ENCODE measurements at places on chromosomes 7 and 10.

GRCh38 chr10:12699258-12699700 lies 302.2 kb downstream of the CCDC3 start:
- no peak for DNase-seq

DNA sequence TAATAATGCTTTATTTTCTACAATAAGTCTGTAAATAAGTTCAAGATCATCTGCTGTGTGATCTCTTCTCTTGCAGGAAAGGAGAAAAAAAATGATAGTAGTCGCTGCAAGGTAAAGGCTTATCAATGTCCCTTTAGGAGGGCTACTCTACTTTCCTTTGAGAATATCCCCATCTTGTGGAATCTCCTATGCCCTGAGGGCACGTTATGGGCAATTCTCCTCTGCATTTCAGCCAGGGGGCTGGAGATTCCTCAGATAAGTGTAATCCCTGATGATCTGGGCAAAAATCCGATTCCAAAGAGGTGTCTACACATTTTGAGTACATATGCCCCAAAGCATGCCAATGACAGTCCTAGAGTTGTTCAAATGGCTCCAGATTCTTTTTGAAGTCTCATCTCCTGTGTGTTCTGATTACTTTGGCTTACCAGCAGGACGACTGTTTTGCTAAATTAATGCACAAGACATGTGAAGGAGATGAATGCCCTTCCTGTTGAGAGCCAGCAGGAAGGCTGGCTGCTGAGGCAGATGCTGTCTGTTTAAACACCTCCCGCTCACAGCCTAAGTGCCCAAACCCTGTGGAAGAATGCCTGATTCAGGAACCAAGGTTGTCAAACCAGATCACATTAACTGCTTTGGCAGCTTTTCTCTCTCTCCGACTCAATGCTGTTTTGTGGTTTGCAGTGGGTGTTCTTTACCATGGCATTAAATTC lies 171.2 kb upstream of the COL1A2 start:
- DNase-seq: peak; percentile 11

GRCh38 chr7:140696024-140696679 lies 356 bp upstream of the NDUFB2 start:
- no peak for DNase-seq

- no peak for DNase-seq
Measured at GRCh38 chr7:44431091-44431608, 59.3 kb downstream of the NUDCD3 start.

DNA sequence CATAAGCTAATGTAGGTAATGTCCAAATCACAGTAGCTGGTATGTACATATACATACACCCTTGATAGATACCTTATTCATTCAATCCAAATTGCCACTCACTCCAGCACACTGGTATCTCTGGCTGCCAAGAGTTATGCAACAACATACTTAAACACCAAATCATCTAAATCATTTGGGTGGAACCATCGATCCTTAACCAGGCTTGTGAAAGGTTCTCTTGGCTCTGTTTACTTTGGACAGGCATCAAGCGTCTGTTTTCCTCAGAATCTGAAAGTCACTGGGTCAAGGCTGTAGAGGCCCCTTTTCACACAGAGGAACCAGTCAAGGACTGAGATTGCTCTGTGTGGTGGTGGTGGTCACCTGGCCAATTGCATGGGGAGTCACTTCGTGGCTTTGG lies 24.6 kb downstream of the JAZF1 start:
- DNase-seq: no peak

DNA sequence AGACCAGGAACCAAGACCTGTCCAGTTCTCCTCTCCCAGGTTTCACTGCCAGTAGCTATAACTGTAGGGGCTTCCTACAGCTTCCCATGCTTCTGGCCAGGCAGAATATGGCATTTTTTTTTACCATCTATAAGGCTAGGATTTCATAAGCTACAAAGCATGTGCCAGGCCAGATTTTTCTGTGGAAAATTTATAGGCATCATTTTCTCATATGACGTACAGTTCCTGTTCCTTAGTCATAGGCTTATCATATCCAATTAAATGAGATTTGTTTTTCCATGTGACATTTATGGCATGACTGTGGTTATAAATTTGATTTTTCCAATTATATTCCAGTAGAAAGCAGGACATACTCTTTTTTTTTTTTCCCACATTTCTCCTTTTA lies 208.6 kb upstream of the NPY start:
- no peak for DNase-seq

DNA sequence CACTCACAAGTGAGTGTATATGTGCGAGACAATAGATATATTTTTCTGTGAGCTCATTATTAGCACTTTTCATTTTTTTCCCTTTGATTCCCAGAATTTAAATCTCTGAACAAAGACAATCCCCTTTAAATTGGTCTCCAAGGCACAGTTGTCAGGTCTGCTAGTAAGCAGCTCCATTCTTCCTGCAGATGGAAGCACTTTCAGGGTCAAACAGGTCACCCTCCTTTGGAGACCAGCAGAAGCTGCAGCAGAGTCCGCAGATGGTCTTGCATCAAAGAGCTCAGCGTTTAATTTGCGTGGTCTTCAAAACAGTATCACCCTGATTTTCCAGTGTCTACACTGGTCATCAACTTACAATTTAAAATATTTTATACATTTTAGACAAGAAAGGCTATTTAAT lies 543.8 kb downstream of the ARL4A start:
- DNase-seq: no peak

DNA sequence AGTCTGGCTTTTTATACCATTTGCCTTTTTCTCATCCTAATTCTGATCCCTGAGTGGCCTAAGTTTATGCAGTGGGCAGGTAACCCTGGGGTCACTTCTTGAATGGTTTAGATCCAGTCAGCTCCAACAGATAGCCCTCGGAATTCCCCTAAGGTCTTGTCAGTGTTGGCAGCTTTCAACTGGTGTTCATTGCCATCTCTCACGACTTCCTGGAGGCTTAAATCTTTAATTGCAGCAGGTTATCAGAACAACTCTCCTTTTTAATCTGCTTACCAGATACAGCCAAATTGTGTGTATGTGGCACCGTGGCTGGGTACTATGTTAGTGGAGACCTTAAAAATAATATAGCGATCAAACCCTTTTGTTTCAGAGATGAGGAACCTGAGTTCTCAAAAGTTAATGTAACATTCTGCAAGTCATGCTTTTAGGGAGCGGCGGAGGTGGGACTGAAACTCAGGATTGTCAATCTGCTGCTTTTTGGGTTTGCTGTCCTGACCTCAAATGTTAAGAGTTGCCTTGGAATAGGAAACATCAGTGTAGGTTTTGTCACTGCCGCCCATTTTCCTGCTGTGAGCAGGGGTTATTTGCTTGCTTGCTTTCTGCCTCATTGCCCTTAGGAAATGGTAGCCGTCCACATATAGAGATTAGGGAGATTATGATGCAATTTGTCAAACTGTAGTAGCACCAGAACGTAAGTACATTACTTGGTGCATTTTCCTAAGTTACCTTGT lies 818 bp downstream of the DLD start:
- DNase-seq: no peak

GRCh38 chr10:50373821-50374501 lies 122.6 kb upstream of the ASAH2 start:
- DNase-seq: no peak

- DNase-seq: no peak
Measured at GRCh38 chr10:35347899-35348608, 11.7 kb downstream of the CCNY start.

- no peak for DNase-seq
Measured at GRCh38 chr7:123774496-123774895, 25.7 kb upstream of the WASL start.

DNA sequence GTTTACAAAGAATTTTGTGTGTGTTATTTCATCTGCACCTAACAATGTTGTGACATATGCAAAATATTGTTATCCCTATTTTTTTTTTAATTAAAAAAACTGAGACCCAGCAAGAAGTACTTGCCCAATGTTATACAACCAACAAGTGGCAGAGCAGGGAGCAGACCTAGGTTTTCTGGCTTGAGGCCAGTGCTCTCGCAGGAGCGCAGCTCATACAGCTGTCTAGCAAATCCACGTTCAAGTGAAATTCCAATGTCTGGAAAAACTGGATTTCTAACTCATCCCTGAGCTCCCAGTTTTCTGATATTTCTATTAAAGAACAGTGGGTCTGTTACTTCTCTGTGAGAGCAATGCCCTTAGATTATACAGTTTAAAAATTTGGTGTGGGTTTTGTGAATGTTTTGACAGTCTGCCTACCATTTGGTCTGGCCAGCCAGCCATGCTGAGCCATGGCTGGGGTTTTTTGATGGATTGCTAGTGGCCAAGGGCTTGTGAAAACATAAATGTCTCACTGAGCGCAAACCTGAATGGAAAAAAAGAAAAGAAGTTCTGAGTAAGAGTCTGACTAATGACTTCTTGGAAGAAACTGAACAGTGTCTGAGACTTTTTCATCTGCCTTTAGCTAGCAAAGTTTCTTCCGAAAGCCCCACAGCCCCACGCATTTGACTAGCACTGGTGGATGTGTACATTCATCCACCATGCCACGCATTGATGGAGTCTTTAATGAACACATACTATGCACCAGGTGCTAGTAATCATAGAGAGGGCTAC lies 15.4 kb upstream of the PRF1 start:
- no peak for DNase-seq

DNA sequence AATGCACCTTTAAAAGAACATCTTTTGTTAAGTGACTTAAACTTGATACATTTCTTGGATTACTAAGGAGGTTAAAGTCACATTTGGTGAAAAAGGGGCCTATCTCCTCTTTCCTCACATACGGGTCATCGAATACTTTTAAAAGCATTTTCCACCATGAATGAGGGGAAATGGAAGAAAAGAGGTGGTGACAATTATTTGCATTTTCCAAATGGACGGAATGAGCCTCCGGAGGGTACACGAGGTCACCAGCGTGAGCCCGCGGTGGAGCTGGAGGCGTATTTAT lies 1.0 kb upstream of the BMPR1A start:
- no peak for DNase-seq

- no peak for DNase-seq
Measured at GRCh38 chr10:82390866-82391658, 516.1 kb downstream of the NRG3 start.

DNA sequence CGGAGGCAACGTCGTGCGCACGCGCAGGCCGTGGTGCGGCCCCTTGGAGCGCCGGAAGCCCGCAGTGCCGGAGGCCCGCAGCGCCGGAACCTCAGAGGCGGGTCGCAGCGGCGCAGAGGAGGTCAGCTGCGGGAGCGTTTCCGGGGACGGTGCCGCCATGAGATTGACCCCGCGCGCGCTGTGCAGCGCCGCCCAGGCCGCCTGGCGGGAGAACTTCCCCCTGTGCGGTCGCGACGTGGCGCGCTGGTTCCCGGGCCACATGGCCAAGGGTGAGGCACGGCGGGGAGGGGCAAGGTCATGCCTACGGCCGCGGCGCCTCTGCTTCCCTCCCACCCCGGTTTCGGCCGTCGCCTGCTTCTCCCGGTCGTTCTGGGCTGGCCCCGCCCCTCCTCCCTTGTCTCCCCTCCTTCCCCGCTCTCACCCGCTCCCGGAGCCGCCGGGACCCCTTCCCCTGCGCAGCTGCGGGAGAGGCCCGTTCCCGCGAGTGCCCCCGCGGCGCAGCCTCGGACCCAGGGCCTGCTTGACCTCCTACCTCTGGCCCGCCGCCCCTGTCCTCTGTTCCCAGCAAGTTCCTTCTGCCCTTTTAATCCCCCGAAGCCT lies at the start of gene MTG1:
Gene MTG1, plus strand, starts transcription at position 94 of the 600 bp plus-strand sequence. Its CDS starts 64 bp downstream, at position 158.
- peak; percentile 96 for DNase-seq

- DNase-seq: no peak
Measured at GRCh38 chr10:129513312-129513711, 46.3 kb downstream of the MGMT start.

DNA sequence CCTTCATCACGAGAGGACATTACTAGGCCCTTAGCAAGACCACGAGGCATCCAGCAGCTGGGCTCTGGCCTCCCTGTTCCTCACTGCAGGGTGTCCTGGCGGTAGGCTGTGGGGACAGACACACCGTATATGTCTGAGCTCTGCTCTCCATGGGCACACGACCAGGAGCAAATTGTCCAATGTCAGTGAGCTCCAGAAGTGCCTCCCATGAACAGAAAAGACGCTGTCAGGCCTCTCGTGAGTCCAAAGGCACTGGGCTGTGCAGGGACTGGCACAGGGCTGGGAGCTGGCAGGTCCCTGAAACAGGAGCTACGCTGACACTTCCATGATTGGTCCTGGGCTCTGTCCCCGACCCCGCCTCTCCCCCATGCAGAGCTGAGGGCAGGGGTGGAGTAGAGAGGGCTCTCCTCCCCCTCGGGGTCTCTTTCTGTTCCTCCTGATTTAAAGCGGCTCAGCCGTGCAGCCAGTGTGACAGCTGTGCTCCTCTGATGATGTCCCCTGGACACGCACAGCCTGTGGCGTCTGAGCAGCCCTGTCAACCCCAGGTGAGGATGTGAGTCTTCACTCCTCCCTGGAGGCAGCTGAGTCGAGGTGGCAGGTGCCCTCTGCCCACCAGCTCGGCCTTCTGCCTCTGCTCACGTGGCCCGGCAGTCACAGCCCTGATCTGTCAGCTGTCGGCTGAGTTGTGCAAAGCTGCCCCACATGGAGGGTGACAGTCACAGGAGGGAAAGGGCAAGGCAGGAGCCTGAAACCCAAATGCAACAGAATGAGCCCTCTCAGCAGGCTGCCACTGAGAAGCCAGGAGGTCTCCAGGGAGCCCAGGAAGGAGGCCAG lies 13.0 kb downstream of the ANTXRL start:
- no peak for DNase-seq

- peak; percentile 25 for DNase-seq
Measured at GRCh38 chr10:71359364-71360046, 37.2 kb upstream of the CDH23 start.

GRCh38 chr7:112594397-112594796 lies 113.6 kb downstream of the LSMEM1 start:
- DNase-seq: no peak

- no peak for DNase-seq
Measured at GRCh38 chr10:130740166-130740565, 571.4 kb downstream of the TCERG1L start.

DNA sequence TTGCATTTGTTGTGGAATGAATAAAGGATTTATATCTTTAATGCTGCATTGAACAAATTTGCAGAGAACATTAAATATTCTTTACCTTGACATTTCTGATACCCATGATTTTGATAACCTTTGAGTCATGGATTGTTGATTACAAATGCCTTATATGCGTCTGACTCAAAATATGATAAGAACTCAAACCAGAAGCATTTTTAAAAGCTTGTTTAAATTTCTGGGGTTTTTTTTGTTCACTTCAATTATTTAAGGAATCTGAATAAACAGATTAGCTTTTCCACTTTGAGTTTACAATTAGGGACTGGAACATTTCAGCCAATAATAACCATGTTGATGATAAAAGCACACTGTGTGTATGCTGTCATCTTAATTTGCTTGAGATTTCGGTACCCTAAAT lies 253.5 kb downstream of the NRG3 start:
- DNase-seq: no peak

DNA sequence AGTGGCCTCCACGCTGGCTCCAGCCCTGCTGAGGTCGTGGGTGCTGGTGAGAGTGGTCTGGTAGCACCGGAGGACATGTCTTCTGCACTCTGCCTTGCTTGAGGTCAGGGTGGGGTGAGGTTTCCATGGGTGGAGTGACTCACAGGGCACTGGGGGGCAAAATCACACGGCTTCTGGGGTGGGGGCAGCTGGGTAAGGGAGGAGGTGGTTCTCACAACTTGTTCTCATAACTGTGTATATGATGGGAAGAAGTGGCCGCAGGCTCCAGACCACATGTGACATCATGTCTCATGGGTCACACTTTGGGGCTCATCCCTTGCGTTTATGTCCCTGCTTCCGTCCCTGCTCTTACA lies 884 bp upstream of the PRF1 start:
- DNase-seq: no peak

GRCh38 chr10:48493083-48493871 lies 111.6 kb downstream of the ARHGAP22 start:
- no peak for DNase-seq

GRCh38 chr10:71159892-71160291 lies 52.5 kb upstream of the UNC5B start:
- no peak for DNase-seq

- DNase-seq: no peak
Measured at GRCh38 chr10:49784681-49785080, 22.6 kb upstream of the OGDHL start.
